CD4-positive, alpha-beta T cell (primary cell): ENCODE measurements at places on chromosomes 16 and 17.

GRCh38 chr17:74170924-74171323 lies 32.6 kb upstream of the RPL38 start:
- no peak for DNase-seq

- no peak for DNase-seq
These were observed 13.5 kb downstream of the SLC46A1 start for GRCh38 chr17:28392491-28392890.

GRCh38 chr16:72241930-72242329 lies 70.0 kb upstream of the PMFBP1 start:
- DNase-seq = no peak

- DNase-seq = no peak
These were observed 61.5 kb upstream of the CDH5 start for GRCh38 chr16:66304961-66305360.
